ENCODE measurements at places on chromosomes 5 and 9. TPM values are rescaled to one million over a fixed set of nuclear protein-coding genes. Genes with fewer than 3 reads are reported as not detected.

FEM1C gene
- 13.5 TPM for total RNA-seq

SLC30A5 gene
- total RNA-seq: 42.9 TPM

ZNF658 gene
- total RNA-seq: 3.1 TPM

GFI1B gene
- total RNA-seq: not detected
